Thoracic aorta (tissue), 2 donors: ENCODE measurements at places on chromosomes 5 and 9. TPM values are rescaled to one million over a fixed set of nuclear protein-coding genes. Genes with fewer than 3 reads are reported as not detected.

GRCh38 chr5:135569755-135570452, 8.9 kb downstream of the CXCL14 start:
- DNase-seq = no peak

FAM221B gene
- not detected for total RNA-seq

DNA sequence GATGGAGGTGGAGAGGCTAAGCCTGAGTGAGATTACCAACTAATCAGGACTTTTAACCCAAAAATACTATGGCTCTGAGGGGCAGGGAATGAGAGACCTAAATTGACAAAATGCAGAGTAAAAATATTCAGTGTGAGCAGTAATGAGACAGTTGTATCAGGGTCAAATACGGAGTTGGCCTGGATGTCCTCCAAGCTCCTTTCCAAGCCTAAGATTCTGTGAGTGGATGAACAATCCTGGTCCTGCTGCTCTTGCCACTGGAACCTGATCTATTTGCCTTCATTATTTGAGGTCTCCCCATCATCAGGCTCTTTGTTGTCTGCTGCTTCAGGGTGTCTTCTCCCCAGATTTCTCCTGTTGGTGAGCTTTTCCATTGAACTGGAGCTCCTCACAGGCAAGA, 1.1 kb downstream of the PDCD1LG2 start:
- DNase-seq = no peak

DNA sequence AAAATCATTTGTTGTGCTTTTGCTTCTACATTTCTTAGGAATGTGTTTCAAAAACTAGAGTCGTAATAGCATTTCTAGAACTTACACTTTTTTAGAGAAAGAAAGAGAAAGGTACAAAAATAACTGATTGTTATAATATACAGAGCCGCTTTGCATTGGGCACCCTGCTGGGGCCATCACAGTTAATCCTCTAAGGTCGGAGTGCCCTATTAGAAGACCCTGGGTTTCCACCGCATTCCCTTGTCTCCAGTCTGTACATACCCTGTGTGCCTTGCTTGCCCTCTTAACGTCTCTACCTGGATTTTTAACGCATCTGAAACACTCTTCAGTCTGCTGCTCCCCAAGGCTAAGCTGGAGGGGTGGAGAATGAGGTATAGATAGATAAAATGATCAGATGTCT, 1.3 kb downstream of the MARVELD2 start:
- no peak for DNase-seq

- DNase-seq = no peak
Observed at GRCh38 chr9:82275258-82275927, 286.8 kb downstream of the SPATA31D1 start.

DNA sequence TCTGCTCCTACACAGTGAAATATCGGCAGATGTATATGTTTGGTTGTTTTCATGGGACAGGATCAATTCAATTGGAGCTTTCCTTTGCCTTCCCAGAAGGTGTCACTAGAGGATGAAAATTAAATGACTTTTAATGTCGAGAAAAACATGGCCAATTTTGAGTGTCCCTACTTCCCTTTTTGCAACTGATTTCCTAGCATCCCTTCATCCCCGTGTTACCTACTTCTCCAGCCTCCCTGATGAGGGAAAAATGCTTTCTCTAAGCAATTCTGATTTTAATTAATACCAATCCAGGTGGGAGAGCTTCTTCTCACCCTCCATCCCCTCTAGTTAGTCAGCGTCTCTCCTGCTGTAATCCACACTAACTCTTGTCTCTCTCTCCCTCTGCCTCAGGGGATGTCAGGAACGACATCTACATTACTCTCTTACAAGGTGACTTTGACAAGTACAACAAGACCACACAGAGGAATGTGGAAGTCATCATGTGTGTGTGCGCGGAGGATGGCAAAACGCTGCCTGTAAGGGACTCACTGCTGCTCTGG, 64.9 kb downstream of the DOCK2 start:
- DNase-seq = no peak

CLIC3 gene
- total RNA-seq = 1.4 TPM

- no peak for DNase-seq
Observed at GRCh38 chr9:99353408-99353807, 131.3 kb downstream of the SEC61B start.
